ENCODE measurements at places on chromosomes 11 and 22.

DNA sequence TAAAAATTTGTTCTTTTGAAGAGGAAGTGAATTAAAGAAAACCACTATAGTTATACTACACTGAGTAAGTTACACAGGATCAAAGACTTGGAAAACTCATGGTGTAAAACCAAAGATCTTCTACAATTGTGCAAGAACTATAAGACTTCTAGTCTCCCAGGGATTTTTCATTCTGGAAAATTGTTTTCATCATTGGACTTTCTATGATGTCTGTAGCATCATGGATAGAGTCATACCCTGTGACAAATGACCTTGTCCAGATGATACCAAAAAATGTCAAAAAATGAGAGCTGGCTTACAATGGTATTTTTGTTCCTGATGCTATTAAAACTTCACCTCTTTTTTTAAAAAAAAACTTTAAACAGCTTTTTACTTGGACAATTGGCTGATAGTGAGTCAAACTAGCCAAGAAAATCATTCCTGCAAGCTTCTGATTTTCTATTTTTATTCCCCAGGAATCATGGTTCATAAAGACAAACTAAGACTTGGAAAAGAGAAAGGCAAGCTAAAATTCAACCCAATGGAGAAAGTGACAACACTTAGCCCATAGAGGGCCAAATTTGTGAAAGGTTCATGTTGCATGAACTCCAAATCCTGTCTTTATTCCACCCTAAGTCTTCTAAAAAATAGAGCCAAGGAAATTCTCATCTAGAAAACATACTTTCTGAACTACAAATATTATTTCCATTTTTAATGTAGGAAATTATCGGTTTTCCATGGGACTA, 30.7 kb downstream of the ME3 start:
- DNase-seq: no peak

GRCh38 chr11:74248469-74248868, 63.0 kb downstream of the P4HA3 start:
- no peak for DNase-seq

- DNase-seq: no peak
Measured at GRCh38 chr11:133015457-133015856, 516.8 kb downstream of the OPCML start.

DNA sequence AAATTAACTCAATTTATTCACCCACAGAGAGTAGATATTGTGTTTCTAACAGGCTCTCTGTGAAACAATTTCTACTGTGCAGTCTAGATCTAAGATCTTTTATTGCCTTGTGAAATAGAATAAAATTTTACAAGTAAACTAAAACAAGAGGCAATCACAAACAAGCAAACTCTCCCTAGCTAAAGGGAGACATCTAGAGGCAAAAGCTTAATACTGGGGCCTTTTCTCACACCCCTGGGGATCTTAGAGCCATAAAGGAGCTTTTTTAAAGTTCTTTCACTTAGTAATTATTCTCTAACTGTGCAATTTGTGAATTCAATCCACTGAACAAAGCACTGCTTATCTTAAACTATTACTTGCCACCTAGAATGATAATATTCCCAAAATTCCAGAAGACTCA, 19.7 kb downstream of the ALG9 start:
- no peak for DNase-seq
